ENCODE measurements at places on chromosomes 7 and 10.

GRCh38 chr10:103144041-103144440 is 49.0 kb downstream of the NT5C2 start:
- no peak for DNase-seq

- no peak for DNase-seq
These were observed 973 bp downstream of the SDK1 start for GRCh38 chr7:3301831-3302618.

DNA sequence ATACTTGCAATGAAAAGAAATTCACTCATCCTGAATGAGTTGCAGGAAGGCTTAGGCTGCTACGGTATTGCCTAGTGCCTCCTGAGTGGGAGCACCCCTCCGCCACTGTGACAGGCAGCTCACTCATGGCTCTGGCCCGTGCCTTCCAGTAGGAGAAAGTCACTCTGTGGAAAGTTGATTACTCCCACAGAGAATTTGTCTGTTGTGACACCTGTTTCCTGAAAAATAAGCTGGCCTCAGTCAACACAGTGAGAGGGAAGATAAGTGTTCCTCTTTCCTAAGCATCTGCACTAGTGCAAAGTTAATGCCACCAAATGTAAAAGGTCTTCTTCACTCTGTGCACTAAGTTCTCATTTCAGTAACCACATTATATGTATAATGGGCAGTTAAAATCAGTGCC is 158.8 kb upstream of the INHBA start:
- no peak for DNase-seq

DNA sequence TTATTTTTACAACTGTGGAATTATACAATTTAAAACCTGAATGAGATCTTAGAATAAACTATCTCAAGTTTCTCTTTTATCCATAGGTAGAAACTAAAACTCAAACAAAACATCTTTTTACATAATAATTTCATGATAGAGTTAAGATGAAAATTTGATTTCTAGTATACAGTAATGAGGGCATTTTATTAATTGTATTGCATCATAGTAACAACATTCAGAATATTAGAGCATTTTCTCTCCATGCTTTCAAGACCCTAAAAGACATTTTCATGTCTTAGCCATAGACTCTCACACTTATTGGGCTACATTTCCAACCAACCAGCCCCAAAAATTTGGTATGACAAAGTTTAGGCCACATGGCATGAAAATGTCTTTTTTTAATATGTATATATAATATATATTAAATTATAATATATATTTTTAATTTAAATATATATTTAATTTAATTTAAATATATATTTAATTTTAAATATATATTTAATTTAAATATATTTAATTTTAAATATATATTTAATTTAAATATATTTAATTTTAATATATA is 195.7 kb upstream of the STEAP1 start:
- DNase-seq, result no peak

DNA sequence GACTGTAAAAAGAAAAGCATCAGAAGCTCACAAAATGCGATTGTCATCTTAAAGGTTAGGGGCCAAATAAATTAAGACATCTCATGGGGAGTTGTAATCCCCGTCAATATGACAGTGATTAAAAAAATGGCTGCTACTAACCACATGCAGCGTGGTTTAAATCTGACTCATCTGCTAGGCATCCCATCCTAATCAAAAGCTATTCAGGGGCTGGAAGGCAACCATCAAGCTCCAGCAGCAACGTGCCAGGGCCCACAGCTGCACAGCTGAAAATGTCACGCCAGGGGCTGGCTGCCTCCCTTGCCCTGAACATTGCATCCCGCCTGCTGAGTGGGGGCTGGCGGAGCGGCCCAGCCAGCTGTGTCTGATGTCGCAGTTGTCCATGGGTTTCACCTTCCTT is 66.3 kb upstream of the FRMD4A start:
- DNase-seq, result no peak
